ENCODE measurements at places on chromosomes 11 and 22.

- peak; percentile 99 for DNase-seq
Measured at GRCh38 chr11:113553235-113553634, 78.0 kb upstream of the DRD2 start.

DNA sequence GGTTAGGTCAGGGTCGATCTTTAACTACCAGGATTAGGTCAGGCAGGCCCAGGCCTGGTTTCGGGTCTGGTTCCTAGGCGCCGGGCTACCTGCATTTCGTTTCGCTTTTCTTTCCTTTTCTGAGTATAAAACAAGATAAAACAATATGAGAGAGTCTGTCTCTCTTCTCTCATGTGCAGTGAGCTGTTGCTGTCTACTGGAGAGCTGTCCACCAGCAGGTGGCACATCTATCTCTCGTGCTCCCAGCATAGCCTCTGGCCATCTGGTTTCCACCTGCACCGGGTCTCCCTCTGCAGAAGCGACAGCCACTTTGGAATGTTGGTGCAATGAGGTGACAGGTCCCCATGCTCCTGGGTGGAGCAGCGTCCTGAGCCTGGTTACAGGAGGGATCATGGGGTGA lies 27.6 kb downstream of the RIBC2 start:
- peak; percentile 71 for DNase-seq

- DNase-seq: no peak
Measured at GRCh38 chr11:44398266-44399030, 88.5 kb upstream of the ALX4 start.

GRCh38 chr11:66554602-66555001 lies 7.9 kb downstream of the ACTN3 start:
- no peak for DNase-seq

DNA sequence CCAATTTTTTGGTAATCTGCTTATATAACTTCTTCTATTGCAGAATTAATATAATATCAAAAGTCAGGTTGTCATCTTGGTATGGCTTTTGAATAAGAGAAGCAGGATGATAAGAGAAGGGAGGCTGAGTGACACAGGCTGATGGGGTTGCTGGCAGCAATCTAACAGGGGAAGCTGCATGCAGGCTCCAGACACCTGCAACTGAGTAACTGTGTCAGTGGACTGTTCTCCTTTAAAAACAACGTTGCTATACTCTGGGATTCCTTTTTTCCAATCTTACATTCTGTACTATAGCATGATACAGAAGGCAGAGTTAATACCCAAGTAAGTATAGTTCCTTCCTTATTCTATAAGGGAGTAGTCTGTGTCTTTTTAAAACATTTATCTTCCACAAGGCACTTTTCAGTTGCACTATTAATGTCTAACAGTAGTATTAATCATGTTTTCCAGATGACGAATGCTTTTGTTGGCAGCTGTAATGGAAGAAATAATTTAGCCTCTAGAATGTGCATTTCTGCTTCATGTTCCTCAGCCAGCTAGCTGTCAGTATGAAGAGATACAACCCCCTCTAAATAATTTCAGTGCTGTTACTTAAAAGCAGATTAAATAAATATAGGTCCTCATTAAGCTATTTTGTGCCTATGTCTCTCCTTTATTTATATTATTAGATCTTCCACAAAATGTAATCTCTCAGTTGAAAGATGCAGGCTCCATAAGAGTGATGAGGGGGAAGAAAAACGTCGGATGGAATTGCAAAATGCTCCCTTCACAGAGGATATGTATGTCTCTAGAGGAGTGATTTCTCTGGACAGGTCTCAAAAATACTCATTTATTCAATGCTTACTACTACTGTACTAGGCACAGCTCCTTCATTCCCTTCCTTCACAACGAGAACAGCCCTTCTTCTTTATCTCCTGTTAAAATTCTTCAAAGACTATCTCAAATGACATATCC lies 50.8 kb downstream of the ATG16L2 start:
- peak; percentile 85 for DNase-seq

DNA sequence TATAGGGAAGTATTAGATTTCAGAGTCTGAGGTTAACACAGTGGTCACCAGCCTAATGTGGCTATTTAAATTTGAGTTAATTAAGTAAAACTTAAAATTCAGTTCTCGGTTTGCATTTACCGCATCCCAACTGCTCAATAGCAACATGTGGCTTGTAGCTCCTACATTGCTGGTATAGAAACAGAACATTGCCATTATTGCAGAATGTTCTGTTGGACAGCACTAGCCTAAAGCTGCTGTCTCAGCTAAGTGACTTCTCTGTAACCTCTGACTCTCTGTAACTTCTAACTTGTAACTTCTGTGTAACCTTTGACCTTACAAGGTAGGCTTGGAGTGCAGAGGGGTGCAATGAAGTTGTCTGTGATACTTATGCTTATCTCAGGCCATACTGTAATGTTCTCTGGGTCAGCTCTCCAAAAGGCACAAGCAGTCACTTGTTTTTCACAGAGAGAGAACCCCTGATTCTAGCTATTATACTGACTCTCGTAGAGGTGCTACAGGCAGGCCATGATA lies 78.7 kb downstream of the ZNRF3 start:
- no peak for DNase-seq

- DNase-seq: no peak
Measured at GRCh38 chr22:37500745-37501609, 14.8 kb upstream of the MFNG start.

- peak; percentile 71 for DNase-seq
Measured at GRCh38 chr11:41866525-41866924, 407.1 kb upstream of the LRRC4C start.

GRCh38 chr11:62882788-62883501 lies 2.2 kb downstream of the SLC3A2 start:
- DNase-seq: no peak

GRCh38 chr11:24411791-24412190 lies 85.1 kb upstream of the LUZP2 start:
- DNase-seq: no peak

GRCh38 chr11:111851636-111852035 lies 19.7 kb downstream of the ALG9 start:
- DNase-seq: no peak

GRCh38 chr22:43079742-43080141 lies 9.4 kb downstream of the TTLL1 start:
- no peak for DNase-seq

All from fibroblast of skin of right biceps (primary cell).